Hematopoietic multipotent progenitor cell treated with erythropoietin and hydrocortisone succinate and interleukin-3 and kit ligand, for 17 days (in vitro differentiated cells): ENCODE measurements at places on chromosomes 1 and 21.
A peak's percentile ranks its signal among the peaks of the same experiment; 100 is the strongest.

DNA sequence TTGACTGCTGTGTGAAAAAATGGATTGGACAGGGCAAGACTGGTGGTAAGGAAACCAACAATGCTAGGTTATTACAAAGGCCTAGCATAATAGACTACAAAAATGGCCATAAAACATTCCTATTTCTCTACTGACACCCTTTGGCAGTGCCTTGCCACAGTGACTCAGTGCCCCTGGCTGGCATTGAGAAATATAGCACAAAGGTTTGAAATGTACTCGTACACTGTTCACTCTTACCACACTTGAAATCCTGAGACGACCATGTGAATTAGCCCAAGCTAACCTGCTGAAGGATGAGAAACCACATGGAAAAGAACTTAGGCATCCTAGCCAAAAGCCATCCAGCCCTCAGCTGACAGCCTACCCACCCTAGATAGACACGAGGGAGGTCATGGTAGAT lies 149.8 kb upstream of the PALMD start:
- DNase-seq, result no peak

DNA sequence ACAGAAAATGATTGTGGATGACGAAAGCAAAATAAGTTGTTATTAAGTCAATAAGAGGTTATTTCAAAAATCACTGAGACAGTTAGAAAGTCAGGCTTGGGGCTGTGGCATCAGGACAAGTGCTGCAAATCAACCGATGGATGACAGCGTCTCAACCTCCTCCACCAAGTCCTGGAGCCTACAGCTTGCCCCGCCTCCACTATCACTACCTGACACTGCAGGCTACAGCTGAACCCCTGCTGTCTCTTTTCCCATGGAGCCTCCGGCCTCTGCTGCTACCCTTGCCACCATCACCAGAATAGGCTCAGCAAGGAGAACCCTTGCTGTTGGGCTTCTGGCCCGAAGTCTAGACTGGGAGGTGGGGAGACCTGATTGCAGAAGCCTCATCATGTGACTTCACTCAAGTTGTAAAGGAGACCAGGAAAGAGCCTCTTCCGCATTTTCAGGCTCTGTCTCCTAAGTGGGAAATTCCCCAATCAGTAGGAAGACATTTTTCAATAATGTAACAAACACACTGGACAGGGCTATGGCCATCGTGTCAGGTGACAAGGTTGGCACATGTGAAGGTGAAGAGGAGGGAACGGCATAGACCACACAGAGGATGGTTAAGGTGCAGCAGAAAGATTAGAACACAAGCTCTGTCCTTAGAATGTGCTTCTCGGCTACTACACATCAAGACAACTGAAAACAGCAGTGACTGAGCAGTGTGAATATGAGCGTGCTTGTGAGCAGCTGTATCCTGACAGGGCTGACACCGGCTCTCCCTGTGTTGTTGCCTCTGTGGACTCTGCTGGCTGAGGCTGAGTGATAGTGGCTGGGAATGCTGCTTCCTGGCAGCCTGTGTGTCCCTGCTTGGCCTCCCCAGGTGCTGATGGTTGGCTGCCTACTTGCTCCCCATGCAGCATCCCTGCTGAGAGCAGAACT lies 660.7 kb downstream of the PTPRU start:
- DNase-seq, result no peak

GRCh38 chr1:87135329-87135712 lies 193.4 kb upstream of the LMO4 start:
- DNase-seq, result no peak

- DNase-seq, result no peak
Observed at GRCh38 chr1:184696403-184696802, 58.3 kb downstream of the EDEM3 start.

- DNase-seq, result peak; percentile 9
Observed at GRCh38 chr21:17903029-17903806, 84.1 kb upstream of the C21orf91 start.

DNA sequence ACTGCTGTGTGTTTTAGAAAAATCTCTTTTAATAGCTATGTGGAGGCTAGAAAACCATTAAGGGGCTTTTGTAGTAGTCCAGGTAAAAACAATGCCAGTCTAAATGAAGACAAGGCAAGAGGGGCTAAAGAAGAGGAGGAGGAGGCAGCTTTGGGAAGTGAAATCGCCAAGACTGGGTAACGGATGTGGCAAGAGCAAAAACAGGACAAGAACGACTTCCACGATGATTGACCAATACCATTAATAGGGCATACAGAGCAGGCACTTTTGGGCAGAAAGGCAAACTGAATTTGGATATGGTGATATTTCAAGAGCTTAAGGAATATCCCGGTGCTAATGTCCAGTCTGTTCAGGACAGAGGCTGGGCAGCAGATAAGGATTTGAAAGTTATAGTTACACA lies 22.0 kb downstream of the COA6 start:
- DNase-seq, result no peak
